ENCODE measurements at places on chromosomes 2 and 18.
A peak's percentile ranks its signal among the peaks of the same experiment; 100 is the strongest.

GRCh38 chr2:203484266-203485112 lies 50.6 kb downstream of the RAPH1 start:
- DNase-seq, result peak; percentile 65

- DNase-seq, result no peak
Observed at GRCh38 chr2:1654696-1655374, 89.5 kb downstream of the PXDN start.

GRCh38 chr2:65377556-65378192 lies 54.7 kb downstream of the SPRED2 start:
- DNase-seq, result no peak

- no peak for DNase-seq
Observed at GRCh38 chr2:210288408-210288807, 26.6 kb downstream of the MYL1 start.

DNA sequence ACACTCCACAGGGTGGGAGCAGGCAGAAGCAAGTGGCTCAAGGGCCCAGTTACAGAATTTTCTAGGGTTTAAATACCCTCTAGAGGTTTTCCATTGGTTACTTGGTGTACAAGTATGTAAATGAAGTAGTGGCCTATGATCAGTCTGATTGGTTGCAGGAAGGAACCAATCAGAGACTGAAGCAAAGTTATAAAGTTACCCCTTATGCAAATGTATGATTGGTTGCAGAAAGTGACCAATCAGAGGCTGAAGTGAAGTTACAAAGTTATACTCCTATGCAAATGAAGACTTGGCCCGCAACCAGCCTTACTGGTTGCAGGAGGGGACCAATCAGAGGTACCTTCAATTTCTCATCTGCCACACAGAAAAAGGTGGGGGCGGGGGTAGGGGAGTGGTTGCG lies 154.6 kb downstream of the INO80D start:
- DNase-seq, result no peak

DNA sequence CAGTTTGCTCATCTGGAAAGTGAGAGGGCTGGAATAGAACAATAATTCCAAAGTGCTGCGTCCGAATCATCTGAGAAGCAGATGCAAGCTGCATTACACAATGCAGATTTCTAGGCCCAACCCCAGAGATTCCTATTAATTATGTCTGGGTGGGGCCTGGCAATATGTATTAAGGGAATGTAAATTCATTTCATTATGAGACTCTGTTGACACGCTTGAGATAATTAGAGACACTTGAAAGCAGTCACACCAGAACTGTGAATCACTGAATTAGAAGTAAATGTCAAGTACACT lies 54.7 kb upstream of the HK2 start:
- DNase-seq, result no peak

- DNase-seq, result no peak
Observed at GRCh38 chr2:97735161-97735561, 21.8 kb downstream of the ZAP70 start.

GRCh38 chr18:12474876-12475275 lies 67.1 kb downstream of the PRELID3A start:
- no peak for DNase-seq

- peak; percentile 48 for DNase-seq
Observed at GRCh38 chr2:179440642-179441251, 176.1 kb upstream of the SESTD1 start.

DNA sequence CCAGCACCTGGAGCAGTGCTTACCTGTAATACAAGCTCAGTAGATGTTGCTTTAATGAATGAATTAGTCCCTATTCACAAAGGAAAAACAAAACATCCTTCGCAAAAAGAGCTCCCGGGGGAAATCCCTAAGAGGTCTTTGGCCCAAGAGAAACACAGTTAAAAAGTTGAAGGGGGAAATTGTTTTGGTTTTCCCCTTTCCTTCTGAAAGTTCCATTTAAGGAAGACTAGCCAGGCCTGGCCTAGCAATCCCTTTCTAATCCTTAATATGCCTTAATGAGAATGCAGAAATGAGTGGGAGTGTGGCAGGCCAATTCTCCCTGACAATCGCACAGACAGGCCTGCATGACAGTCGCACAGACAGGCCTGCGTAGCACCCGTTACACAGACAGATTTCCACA lies 33.5 kb upstream of the REL start:
- no peak for DNase-seq

DNA sequence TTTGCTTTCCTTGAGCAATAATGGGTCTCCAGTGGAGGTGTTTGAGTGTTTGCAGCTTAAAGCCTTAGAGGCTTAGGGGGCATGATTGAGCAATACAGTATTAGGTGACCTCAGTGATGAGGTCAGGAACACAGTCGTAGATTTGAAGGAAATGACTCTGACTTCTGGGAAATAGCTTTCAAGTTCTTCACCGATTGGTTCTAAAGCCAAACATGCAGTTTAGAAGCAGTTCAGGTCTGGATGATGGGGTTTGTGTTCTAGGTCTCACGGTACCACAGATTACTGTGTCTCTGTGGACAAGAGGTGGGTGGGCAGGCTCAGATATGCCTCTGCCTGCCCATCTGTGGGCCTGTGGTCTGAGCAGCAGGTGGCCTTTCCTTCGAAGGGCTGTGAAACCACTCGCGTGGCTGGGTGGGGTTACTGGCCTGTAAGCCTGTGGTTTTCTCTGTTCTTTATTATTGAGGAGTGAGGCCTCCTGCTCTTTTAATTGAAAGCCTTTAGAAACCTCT lies 7.8 kb downstream of the MTHFD2 start:
- DNase-seq, result peak; percentile 78

DNA sequence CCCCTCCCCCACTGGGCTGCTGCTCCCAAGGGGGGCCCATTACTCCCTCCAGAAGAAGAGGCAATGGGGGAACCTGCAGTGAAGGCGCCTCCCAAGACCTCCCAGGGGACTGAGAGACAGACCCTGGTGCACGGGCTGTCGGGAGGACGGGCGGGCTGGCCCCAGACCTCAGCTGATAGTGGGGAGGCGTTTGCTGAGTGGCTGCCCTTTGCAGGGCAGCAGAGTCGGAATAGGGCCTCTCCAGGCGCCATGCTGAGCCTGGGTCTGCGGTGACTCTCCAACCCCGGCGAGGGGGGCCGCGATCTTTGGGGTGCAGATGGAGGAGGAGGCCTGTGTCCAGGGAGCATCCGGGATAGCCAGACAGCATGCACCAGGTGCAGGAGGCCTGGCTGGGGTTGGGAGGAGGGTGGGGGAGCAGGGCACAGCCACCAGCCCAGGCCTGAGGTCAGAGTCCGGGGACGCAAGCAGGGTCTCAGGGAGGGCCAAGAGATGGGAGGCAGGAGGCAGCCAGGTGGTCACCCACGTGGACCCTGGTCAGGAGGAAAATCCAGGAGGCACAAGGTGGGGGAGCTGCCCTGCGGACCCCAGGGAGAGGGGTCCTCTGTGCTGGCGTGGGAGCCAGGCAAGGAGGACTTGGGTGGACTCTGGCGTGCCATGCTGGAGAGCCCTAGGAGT lies 11.0 kb downstream of the CROCC2 start:
- no peak for DNase-seq

DNA sequence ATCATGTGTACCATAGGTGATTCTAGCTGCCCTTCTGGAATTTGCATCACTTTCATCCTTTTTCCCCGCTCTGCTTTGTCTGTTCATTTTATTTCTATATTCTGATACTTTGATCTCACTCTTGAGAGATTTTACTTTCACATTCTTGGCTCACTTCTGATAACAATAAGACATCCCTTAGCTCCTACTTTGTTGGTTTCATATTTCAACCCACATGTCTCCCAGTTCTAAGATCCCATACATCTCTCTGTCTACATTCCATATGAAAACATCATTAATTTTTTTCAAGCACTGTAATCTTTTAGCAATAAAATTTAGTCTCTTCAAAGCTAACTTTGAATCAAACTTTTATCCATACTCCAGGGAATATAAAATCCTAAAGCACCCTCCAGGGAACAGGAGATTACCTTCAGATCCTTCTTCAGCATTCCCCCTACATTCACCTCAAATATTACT lies 75.6 kb downstream of the COL3A1 start:
- DNase-seq, result no peak

- no peak for DNase-seq
Observed at GRCh38 chr2:1611886-1612285, 132.4 kb downstream of the PXDN start.

- DNase-seq, result no peak
Observed at GRCh38 chr2:241315879-241316631, at the start of gene SEPTIN2. SEPTIN2 (plus strand) TSS chr2:241315925; CDS start chr2:241324233, 8,308 bp downstream.

DNA sequence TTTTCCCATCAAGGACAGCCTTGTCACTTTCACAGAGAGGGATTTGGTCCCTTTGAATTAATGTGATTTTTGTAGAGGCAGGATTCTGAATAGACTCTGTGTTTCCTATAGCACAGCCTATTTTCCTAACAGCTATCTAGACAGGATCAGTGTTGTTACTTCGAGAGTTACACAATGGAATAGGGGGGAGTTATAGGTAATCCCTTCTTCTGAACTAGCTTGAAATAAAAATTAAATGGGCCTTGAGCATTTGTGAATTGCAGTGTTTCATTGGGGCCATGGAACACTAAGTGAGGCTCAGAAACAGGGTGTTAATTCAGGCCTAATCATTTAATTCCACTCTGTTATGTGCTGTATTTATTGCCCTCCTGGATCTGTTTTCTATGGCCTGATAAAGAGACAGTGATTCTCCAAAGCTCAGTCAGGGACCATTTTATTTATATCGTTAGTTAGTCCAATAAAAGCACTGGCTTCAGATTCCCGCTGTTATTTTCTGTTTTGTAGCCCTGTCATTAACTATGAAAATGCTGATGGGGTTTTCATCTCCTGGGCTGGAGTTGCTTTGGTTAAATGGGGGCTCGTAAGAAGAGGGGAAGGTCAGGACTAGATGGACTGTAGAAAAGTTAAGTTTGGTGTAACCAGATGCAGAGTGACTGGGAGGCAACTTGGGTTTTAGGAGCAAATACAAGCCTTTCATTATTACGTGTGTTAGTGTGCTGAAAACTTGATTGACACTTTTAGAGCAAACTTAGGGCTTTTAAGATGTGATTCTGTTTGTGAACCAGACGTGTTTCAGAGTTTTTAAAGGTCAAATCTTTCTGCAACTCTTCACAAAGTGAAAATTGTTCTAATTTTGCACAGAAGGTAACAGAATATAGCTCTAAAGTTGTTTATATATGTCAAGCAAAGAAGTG lies 461.0 kb upstream of the HNRNPA3 start:
- DNase-seq, result no peak

GRCh38 chr18:23828426-23828825 lies 139.2 kb downstream of the LAMA3 start:
- peak; percentile 90 for DNase-seq

DNA sequence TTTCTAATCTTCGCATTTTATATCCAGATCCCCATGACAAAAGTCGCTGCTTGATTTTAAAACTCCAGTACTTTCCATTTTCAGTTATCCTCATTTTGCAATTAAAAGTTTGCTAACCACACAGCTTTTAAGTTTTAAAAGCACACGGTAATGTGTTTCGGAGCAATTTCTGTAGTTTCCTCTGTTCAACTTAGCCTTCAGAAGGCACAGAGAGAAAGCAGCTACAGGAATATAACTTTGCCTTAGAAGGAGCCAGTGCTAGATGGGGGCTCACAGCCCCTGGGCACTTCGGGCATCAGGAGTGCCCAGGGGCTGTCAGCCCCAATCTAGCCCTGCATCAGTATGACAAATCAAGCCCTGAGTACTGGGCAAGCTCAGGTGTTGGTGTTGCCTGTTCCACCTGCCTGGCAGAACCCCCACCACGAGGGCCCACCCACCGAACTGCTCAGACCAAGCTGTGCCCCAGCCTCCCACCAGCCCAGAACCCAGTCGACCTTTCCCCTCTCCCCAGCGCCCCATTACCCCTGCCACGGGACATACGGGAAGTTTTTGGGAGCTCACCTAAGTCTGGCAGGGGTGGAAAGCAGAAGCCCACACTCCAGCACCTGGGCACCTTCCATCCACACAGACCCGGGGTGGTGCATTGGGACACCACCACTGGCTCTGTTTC lies 47.3 kb downstream of the TRABD2A start:
- no peak for DNase-seq

GRCh38 chr2:3396920-3397559 lies 17.5 kb downstream of the TRAPPC12 start:
- DNase-seq, result no peak

DNA sequence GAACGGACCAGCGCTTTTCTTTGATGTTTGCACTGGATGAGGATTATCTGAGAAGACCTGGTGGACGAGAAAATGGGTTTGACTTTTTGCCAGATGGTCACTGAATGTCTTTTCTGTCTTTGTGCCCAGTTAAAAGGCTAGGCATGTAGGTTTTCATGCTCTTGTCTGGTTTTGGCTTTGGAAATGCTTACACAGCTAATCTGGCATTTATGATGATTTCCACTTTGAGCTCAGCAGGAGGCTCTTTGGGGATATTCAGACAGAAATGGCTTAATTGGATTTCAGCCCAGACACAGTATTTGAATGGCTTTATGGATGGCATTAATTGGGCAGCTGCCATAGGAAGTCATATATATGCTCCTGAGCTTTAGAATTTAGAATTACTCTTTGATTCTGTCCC lies 59.6 kb downstream of the NCK2 start:
- no peak for DNase-seq

- DNase-seq, result no peak
Observed at GRCh38 chr2:207792244-207792785, 22.6 kb upstream of the FZD5 start.

GRCh38 chr2:196077821-196078220 lies 9.2 kb upstream of the DNAH7 start:
- DNase-seq, result no peak

GRCh38 chr2:12278217-12278750 lies 438.5 kb upstream of the TRIB2 start:
- no peak for DNase-seq

- no peak for DNase-seq
Observed at GRCh38 chr2:217842017-217842416, 160.8 kb downstream of the TNS1 start.

DNA sequence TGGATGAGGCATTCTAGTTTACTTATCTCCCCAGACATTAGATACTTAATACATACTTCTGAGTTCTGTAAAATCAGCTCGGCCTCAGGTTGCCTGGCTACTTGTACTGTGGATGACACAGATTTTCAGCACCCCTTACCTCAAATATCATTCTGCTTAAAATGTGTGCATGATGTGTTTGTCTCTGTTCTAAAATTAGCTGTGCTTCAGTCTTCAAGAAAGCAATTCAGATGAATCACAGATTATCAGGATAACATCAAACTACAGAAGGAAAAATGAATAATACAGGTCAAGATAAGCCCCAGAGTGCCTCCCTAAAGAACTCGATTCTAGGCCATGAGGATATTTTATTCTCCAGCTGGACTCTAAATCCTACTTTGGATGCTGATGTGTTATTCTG lies 21.3 kb upstream of the MAPRE2 start:
- no peak for DNase-seq

GRCh38 chr18:43303376-43303775 lies 26.1 kb upstream of the SYT4 start:
- no peak for DNase-seq

DNA sequence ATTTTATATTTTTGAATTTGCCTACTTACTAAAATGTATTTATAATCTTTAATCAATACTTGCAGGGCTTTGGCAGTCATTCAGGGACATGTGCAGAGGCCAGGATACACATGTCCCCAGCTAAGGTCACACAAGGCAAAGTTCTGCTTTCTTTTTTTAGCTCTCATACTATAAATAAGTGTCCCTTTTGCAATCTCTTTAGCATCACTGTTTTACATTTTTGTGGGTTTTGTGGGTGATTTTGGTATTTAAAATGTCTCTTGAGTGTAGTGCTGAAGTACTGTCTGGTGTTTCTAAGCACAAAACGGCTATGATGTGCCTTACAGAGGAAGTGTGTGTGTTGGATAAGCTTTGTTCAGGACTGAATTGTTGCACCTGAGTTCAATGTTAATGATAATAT lies 309.0 kb upstream of the GULP1 start:
- no peak for DNase-seq

- DNase-seq, result no peak
Observed at GRCh38 chr18:78659748-78660147, 319.9 kb upstream of the SALL3 start.

GRCh38 chr2:146417942-146418341 lies 1426.9 kb upstream of the ACVR2A start:
- DNase-seq, result no peak
